ENCODE measurements at places on chromosomes 4 and X. TPM values are rescaled to one million over a fixed set of nuclear protein-coding genes. Genes with fewer than 3 reads are reported as not detected.

Gene GUCY1B1
- 23.2 TPM for total RNA-seq

Gene MAP3K15
- total RNA-seq = 0.24 TPM

Gene PAGE1
- not detected for total RNA-seq

Gene CSAG2
- not detected for total RNA-seq

Gene FRG2
- total RNA-seq = not detected

Gene MRFAP1L1
- total RNA-seq = 46.2 TPM

Gene BTC
- 7.3 TPM for total RNA-seq

Gene DOK7
- total RNA-seq = 1.6 TPM
